ENCODE measurements at places on chromosomes 4 and X.
A peak's percentile ranks its signal among the peaks of the same experiment; 100 is the strongest.

DNA sequence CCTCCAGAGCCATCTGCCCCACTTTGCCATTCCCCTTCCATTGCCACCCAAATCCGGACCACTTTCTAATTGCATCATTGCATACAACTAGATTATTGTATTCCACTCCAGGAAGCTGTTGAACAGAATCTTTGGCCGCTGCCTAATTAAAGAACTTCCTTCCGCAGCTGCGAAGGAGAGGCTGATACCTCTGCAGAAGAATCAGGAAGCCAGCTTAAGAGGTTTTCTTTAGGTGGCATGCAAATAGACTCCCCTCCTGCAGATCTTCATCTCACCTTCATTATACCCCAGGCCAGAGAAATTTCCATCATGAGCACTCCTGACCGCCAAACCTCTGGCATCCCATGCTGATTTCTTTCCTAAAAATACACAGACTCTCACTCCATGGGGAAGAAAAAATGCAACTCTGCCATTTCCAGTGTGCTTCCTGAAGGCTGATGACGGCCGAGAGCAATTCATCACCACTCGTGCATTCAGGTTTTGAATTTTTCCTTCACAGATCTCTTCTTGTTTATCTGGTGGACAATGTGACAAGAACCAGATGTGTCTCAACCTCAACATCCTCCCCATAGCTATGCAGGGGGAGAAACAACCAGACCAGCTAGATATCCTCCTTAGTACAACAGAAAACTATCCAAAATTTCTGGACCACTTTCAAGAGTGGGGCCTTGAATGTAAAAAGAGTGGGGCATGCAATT, 31.2 kb downstream of the LGI2 start:
- no peak for DNase-seq

GRCh38 chr4:67393699-67394281, 151.5 kb downstream of the CENPC start:
- peak; percentile 44 for DNase-seq

DNA sequence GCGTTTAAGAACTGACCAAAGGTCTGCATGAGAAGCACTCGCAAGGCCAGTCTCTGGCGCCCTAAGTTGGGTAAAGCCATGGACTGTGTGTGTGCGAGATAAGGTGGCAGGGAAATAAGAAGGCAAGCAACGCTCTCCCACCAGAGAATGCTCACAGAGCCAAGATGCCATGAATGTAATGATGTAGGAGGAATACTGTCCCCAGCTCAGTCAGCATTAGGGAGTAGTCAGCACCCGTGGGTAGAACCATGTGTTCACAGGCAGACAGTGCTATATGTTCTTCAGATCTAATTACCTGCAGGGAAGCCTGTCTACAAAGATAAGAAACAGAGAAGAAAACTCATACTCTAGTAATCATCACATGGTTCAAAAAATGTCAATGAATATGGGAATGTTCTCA, 68.8 kb downstream of the SEC24D start:
- no peak for DNase-seq

- no peak for DNase-seq
Observed at GRCh38 chr4:72767618-72768302, 198.7 kb upstream of the ADAMTS3 start.

All from endothelial cell of umbilical vein (primary cell).